ENCODE measurements at places on chromosomes 12 and 14. TPM values are rescaled to one million over a fixed set of nuclear protein-coding genes. Genes with fewer than 3 reads are reported as not detected.

The ANO4 gene
- total RNA-seq: 18.5 TPM

- peak; percentile 91 for DNase-seq
Measured at GRCh38 chr14:101972126-101972866, 7.9 kb downstream of the DYNC1H1 start.

GRCh38 chr14:55954108-55954507 is 164.1 kb upstream of the PELI2 start:
- no peak for DNase-seq

The KLHL33 gene
- total RNA-seq: 2.8 TPM

All from uterus (tissue), 4 donors.